ENCODE measurements at places on chromosomes 5 and 9.

GRCh38 chr9:14935106-14935751, 25.0 kb upstream of the FREM1 start:
- no peak for DNase-seq

- no peak for DNase-seq
Observed at GRCh38 chr9:88767504-88767790, 223.8 kb upstream of the S1PR3 start.

DNA sequence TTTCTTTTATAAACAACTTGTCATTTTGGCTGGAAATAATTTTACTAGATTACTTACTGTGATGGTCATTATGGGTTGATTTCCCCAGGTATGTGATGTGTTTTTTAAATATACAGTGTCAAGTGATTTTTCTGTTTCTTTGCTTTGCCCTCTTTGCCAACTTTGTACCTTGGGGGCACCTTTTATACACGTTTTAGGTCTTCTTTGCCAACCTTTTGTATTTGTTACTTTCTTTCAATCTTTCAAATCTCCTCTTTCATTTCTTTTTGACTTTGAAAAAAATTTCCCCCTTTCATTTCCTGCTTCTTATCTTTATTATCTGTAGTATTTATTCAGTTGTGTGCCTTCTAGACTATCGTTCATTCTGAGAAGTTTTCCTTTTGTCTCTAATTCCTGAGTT, 65.4 kb upstream of the DHFR start:
- DNase-seq = no peak

DNA sequence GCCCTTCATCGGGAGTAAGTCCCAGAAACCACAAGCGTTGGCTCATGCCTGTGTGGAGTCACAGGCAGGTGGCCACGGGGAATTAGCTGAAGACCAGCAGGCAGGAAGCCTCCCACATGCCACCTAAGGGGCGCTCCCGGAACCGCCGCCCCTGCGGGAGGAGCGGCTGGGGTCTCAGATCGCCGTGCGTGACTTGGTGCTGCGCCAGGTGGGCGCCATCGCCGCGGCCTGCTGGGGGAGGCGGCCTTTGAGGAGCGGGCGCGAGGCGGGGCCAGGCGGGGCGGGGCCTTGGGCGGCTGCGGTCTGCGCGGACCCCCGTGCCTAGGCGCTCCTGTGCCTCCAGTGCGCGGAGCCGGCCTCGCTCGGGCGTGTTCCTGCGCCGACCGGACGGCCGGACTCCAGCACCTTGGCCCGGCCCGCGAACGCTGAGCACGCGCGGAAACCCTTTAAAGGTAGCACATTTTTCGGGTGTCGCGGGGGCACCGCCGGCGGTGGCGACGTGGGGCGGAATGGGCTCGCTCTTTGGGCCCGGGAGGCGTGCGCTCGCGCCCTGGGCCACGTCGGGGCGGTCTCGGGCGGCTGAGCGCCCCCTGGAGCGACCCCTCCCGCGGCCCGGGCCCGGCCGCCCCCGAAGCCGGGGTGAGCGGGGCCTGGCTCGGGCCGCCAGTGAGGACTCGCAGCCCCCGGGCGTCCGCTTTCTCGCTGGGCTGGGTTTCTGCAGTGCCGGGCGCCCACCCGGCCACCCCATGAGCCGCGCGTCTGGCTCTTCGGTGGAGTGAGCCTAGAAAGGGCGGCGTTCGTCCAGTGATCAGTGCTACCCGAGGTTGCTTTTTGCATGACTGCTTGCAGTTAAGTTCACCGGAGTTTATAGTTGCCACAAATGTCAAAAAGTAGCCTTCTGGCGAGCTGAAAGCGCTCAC, 24.5 kb downstream of the LECT2 start:
- DNase-seq = no peak

GRCh38 chr5:92181656-92182055, 798.5 kb upstream of the ARRDC3 start:
- DNase-seq = no peak

GRCh38 chr9:81069923-81070322, 619.4 kb downstream of the TLE1 start:
- DNase-seq = no peak

DNA sequence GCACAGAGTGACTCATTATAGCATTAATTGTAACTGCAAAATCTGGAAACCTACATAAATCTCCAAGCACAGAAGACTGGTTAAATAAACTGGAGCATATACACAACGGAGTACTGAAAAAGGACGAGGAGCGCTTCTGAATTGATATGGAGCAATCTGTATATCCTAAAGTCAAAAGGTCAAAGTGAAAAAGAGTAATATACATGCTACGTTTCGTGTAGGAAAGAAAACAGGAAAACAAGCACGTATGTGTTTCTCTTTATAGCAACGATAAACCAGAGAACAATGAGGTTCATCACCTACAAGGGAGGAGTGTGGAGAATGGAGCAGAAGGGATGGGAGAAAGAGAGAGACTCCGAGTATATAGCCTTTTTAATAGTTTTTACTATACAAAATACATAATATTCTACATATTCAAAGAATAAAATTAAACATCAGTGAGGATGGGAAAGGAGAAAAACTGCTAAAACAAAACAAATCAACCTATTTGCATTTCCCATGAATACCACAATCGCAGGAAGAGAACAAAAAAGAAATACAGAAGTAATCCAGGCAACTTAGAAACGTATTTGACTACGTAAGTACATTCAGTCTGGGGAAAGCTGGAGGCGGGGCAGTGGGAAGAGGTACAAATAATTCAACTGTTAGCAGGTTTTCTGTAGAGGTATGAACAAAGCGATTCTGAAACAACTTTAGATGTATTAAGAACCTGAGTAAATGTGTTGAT, 7.8 kb downstream of the ZFP62 start:
- DNase-seq = no peak

- DNase-seq = no peak
Observed at GRCh38 chr5:106637275-106637674, 1033.5 kb downstream of the EFNA5 start.

GRCh38 chr5:84487963-84488362, 103.3 kb upstream of the EDIL3 start:
- DNase-seq = no peak

DNA sequence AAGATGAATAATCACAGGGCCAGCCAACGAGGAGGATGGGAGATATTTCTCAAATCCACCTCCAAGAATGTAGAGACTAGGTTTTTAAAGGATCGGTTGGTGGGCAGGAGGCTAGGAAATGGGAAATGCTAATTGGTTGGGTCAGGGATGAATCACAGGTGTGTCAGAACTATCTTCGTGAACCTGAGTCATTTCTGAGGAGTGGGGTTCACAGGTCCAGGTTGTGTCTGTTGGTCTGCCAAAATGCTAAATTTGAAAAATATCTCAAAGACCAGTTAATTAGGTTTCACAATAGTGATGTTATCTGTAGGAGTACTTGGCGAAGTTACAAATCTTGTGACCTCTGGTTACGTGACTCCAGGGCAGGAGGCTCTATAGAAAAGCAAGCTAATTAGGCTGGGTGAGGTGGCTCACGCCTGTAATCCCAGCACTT, 2.6 kb upstream of the PLAA start:
- no peak for DNase-seq

DNA sequence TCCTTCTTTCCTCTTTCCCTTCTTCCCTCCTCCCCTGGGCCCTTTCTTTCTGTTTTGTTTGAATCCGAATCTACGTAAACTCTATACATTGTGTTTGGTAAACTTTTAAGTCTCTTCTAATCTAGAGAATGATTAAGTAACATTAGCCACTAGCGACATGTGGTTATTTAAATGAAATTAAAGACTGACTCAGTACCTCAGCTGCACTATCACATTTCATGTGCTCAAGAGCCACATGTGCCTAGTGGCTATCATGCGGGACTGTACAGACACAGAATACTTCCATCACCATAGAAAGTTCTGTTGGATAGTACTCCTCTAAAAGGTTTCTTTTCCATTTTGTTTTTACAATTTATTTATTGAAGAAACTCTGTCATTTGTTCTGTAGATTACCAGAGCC, 29.0 kb downstream of the DCTN4 start:
- no peak for DNase-seq

DNA sequence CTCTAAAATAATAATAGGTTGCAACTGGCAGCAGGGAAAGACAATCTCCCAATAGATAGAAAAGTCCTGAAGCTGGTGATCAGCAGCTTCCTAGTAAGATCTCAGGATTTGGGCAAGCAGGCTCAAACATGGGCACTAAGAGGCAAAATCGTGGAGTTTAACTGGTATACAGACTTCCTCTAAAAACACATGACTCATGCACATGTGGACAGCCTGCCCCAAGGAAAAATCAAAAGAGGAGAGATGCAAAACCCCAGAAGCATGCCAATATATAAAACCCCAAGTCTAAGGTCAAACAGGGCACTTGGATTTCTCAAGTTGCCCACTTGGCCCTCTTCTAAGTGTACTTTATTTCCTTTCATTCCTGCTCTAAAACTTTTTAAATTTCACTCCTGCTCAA, 62.8 kb downstream of the CDKN2A start:
- no peak for DNase-seq

GRCh38 chr5:55959208-55959607, 35.6 kb downstream of the IL6ST start:
- no peak for DNase-seq

- no peak for DNase-seq
Observed at GRCh38 chr5:98354922-98355321, 418.5 kb upstream of the RGMB start.

DNA sequence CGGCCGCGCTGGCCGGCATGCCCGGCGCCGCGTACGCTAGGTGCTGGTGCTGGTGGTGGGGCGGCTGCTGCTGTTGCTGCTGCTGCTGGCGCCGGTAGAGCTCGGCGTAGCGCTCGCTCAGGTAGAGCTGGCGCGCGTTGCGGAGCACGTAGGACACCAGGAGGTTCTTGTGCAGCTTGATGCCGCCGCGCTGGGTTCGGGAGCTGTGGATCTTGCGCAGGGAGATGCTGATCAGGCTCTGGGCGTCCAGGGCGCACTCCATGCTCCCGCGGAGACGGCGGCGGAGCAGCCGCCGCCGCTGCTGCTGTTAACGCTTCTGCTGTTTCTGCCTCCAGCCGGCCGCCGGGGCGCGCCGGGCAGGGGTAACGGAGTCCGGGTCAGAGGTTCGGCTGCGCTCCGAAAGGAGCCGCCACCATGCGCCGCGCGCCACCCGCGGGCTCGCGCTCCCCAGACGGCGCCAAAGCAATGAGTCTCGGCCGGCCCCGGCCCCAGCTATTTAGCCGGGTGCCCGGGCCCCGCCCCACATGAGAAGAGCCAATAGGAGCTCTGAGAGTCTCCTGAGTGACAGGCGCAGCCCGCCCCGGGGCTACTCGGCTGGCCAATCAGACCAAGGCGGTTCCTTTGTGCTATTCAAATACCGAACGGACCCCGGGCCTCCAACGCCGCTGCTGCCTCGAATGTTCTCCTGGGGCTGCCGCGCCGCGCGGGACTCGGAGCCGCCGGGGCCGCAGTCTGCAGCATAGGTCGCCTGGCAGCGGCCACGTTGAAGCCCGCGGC, at the start of gene IER5L:
IER5L (minus strand) TSS at position 471 of the 777 bp plus-strand sequence; CDS start at position 262, 209 bp downstream.
- DNase-seq = peak; percentile 94

DNA sequence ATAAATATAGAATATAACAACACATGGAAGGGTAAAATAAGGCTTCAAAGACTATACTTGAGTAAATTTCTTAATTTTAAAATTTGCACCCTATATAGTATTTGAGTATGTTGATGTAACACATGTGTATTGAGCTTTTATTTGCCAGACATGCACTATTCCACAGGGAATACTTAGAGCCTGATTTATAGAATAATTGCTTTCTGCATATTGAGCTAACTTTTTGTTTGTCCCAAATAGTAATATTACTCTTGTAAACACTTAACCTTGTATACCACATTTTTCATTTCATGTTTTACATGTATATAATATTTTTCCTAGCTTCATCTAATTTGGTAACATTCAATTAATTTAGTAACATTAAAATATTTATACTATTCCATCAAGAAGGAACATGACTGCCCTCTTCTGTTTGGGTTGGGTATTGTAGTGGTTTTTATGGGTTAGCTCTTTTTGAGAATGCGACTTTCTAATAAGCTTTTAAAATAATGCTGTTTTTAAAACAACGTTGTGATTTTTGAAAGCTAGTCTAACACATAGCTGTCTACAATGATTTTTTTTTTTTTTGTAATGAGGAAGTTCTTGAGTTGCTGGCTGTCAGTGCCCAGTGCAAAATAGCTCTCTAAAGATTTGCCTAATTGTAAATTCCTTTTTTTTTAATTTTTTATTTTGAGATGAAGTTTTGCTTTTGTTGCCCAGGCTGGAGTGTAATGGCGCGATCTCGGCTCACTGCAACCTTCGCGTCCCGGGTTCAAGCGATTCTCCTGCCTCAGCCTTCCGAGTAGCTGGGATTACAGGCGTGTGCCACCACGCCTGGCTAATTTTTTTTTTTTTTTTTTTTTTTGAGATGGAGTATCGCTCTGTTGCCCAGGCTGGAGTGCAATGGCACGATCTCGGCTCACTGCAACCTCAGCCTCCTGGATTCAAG, 4.8 kb downstream of the SUB1 start:
- DNase-seq = no peak

GRCh38 chr5:90690307-90690706, 131.7 kb downstream of the ADGRV1 start:
- DNase-seq = no peak

GRCh38 chr5:171669571-171669970, 116.0 kb upstream of the SMIM23 start:
- no peak for DNase-seq

- no peak for DNase-seq
Observed at GRCh38 chr5:121899346-121899745, 47.7 kb downstream of the FTMT start.

DNA sequence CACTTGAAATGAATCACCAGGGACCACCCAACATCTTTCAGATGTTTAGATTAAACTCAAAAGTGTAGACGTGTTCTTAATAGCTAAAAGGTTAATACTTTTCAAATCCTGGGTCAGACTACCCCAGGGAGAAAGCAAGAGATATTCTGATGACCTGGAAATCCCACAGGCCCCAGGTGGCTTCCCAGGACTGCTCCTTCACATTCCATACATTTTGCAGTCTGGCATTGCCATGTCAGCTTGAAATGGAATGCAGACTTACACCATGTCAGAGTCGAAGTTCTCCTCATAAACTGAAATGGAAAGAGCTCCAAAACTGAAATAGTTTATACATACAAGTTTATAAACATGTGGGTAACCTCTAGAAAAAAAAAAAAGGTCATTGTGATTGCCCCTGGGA, 61.5 kb downstream of the TMEM167A start:
- no peak for DNase-seq

GRCh38 chr5:141663506-141663905, 12.3 kb upstream of the FCHSD1 start:
- no peak for DNase-seq

DNA sequence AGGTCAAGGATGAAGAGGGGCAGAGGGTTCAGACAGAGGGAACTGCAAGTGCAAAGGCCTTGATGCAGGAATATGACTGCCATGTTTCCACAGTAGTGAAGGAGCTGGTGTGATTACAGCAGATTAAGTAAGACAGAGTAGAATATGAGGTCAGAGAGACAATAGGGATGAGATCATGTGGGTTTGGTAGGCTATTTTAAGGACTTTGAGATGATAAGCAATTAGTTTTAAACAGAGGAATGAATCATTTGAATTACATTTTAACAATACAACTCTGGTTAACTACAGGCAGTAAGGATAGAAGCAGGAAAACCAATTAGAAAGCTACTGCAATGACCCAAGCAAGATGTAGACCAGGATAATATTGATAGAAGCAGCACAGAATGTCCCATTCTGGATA, 7.7 kb downstream of the CENPK start:
- no peak for DNase-seq

- DNase-seq = no peak
Observed at GRCh38 chr9:114154600-114155102, 686 bp upstream of the COL27A1 start.

- DNase-seq = no peak
Observed at GRCh38 chr9:34256104-34256503, 73.0 kb downstream of the KIF24 start.

- no peak for DNase-seq
Observed at GRCh38 chr5:32307769-32308194, 5.0 kb downstream of the MTMR12 start.

- no peak for DNase-seq
Observed at GRCh38 chr5:14280294-14280854, 137.2 kb downstream of the TRIO start.
